T-helper 1 cell (primary cell): ENCODE measurements at places on chromosomes 16 and 17.

DNA sequence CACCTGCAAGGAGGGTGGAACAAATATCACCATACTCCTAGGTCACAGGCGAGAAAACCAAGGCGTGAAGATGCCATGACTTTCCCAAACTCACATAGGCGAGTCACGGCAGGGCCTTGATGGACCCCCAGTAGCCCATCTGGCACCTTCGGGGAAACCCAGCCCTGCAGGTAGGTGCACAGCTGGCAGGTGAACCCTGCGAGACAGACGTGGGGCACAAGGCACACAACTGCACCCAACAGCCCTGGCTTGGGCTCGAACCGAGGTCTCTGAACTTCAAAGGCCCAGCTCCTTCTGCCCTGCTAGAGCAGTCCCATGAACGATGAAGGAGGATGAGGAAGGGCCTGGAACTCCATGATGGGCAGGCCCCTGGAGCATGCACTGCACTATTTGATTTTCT is 77.6 kb upstream of the DNAJA2 start:
- DNase-seq, result no peak

DNA sequence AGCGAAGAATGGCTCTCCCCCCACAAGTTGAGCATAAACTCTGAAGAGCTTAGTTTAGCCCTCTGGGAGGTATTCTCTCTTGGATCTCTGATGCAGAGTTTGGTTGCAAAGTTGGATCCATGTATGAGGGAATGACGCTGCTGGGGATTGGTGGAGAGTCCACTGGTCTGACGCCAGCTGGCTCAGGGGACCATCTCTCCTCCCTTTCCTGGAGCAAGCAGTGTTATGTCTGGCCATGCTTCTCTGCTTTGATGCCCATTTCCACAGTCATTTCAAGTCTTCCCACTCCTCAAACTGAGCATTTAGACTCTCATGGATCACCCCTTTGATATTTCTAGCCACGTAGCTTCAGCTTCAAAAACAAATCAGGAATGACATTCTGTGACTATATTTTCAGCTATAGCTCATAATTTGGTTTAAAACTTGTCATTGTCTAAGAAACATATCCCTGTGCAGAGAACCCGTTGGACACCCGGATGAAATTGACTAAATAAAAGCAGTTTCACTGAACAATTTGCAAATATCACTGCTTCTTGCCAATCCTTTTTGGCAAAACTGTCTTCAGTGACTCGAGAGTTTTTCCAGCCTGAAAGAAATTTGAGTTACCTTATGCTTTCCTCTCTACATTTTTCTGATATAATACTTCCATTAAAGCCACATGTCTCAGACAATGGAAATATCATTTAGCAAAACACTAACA is 193.4 kb upstream of the CDH11 start:
- DNase-seq, result no peak

- no peak for DNase-seq
These were observed 33.7 kb downstream of the GINS3 start for GRCh38 chr16:58425756-58426494.

DNA sequence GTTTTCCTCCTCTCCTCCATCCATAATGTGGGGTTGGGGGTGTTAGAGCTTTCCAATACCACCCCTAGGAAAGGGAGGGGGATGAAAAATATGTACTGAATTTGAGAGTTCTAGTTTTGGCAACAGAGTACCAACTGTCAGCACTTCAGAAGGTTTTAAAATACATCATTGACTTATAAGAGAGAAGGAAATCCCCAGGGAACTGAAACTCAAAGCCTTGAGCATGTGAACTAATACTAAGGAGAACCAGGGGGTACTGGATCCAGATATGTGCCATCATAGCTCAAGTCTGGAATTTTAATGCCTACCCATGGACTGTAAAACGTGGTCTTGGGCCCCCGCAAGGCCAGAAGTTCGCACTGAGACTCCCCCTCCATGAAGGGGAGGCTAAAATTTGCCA is 15.8 kb downstream of the CACNG5 start:
- no peak for DNase-seq

DNA sequence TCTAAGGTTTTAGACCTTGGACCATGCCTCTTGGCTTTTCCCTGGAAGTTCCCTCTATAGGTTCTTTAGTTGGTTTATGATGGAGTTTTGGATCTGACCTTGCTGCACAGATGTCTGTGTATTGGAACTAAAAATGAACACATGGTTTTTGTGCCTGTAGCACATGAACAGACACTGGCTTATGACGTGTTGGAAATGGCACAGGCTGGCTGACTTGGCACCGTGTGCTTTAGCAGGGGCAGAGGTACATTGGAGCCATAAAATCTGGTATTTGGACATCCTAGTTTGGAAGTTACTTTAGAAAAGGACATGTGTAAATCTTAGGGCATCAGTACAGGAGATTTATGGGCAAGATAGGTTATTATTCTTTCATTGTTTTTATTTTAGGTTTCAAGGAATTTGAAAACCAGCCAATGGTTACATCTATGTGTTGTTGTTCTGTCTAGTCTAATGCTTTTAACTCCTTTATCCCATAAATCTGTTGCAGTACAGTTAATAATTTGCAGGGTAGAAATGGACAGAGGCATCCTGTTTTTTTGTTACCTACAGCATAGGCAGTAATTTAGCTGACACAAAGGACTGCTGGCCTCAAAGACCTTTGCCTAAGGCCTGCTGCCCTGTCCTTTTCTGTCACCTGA is 6.0 kb downstream of the SOCS7 start:
- DNase-seq, result no peak

- no peak for DNase-seq
These were observed 54.9 kb downstream of the LDHD start for GRCh38 chr16:75061669-75062068.

DNA sequence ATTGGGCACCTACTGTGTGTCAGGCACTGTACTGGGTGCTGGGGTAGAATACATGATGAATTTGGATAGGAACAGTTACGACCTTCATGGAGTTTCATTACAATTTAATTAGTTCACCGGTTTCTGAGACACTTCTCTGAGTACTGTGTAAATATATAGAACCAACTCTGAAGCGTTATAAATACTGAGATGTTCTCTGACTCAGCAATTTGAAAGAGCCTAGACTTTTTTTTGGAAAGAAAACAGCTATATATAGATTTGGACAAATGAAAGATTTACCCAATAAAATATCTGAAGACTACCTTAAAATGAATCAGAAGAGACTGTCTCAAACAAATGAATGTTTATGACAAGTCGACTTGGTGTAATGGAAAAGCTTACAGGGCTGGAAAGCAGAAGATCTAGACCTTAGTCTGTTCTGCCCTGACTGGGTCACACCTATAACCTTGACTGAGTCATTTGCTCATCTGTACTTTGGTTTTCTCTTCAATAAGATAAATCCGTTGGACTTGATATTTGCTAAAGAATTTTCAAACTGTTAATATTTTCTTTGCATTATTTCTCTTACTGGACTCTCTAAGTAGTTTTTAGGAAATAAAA is 4.6 kb upstream of the GAN start:
- DNase-seq, result no peak

DNA sequence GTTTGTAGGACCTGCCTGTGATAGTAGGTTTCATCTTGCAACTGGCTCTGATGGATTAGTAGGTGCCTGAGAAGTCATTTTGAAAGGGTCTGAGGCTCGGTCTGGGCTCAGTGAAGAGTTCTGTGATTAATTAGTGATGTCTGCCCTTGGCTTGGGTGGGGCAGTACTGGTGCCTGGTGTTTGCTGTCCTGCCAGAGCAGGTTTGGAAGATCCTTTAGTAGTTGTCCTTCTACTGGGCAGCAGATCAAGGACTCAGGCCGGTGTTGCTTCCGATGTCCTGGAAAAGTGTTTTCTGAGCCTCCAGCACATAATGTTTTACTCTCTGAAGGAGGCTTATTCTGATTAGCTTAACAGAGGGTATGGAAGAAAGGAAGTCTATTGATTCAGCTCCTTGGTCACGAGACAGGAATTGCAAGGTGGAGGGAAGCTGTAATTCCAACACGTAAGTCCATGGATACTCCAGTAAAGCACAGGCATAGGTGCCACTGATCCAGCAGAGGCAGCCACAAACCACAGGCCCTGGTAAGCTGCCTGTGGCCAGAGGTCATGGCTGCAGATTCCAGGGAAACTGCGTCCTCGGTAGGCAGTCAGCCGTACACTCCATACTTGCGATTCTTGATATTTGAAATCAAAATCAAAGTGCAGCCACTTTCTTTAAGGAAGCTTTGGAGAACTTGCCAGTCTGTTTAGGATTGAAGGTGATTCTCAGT is 18.7 kb downstream of the HLF start:
- no peak for DNase-seq

DNA sequence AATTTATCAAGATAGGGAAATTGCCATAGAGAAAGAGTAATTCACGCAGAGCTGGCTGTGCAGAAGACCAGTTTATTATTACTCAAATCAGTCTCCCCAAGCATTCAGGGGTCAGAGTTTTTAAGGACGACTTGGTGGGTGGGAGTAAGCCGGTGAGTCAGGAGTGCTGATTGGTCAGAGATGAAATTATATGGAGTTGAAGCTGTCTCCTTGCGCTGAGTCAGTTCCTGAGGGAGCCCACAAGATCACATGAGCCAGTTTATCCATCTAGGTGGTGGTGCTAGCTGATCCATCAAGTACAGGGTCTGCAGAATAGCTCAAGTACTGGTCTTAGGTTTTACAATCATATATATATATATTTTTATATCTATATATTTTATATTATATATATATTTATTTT is 6.0 kb upstream of the AQP8 start:
- DNase-seq, result no peak

- no peak for DNase-seq
These were observed 101.6 kb upstream of the TOB1 start for GRCh38 chr17:50967795-50968194.

DNA sequence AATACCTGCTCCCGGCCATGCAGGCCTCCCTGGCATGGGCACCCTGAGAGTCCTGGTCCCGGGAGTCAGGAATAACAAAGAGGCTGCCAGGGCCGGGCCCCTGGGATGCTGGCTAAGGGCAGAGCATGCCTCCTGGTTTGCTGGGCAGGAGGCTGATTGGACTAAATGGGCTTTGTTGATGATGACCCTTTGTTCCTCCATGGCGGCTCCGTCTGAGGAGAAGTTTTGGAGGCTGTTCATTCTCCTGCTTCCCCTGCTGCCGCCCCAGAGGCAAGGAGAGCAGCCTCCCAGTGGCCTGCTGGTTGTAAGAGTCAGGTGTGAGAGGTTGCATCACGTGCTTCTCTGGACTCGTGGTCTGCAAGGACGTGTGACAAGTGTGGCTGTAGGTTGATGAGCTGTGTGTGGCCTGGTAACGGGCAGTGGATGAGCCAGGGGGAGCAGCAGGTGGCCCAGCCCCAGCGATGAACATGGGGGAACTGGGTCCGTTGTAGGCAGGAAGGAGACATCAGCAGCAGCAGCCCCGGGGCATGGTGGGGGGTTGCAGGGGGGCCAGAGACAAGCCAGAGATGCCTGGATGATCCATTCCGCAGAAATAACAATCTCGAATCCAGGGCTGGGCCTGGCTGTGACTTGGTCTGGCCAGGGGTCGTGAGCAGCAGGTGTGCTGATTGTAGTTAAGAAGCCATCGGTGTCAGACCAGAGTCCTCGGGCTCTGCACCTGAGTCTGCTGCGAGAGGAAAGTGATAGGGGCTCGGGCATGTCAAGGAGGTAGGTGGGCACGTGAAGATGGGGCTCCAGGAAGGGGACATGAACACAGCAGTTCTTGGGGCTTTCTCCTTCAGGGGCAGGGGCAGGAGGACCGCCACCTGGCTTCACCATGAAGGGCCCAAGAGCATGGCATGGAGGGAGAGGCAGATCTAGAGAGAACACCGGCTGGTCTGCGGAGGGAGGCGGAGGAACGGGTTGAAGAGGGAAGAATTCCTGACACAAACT is 101.4 kb downstream of the TNFRSF13B start:
- DNase-seq, result no peak
